Nasal cavity respiratory epithelium epithelial cell of viscerocranial mucosa (primary cell): ENCODE measurements at places on chromosomes 13 and 19. TPM values are rescaled to one million over a fixed set of nuclear protein-coding genes. Genes with fewer than 3 reads are reported as not detected.

DNAAF3 gene
- total RNA-seq, result 0.34 and 0.43 TPM in 2 replicates

OR7A5 gene
- not detected in 2 replicates for total RNA-seq

RBM26 gene
- 20.8 and 27.6 TPM in 2 replicates for total RNA-seq

SPRY2 gene
- total RNA-seq, result 7.2 and 7.6 TPM in 2 replicates

AZU1 gene
- total RNA-seq, result not detected in 2 replicates

PEAK3 gene
- total RNA-seq, result not detected in 2 replicates

IFNL3 gene
- not detected in 2 replicates for total RNA-seq

SHISA2 gene
- total RNA-seq, result under 0.01 and 2.6 TPM in 2 replicates

BLOC1S3 gene
- total RNA-seq, result 6.1 and 6.2 TPM in 2 replicates

FLT3 gene
- not detected in 2 replicates for total RNA-seq

DIRAS1 gene
- 0.34 and 0.71 TPM in 2 replicates for total RNA-seq

CYP2A7 gene
- total RNA-seq, result not detected in 2 replicates

FREM2 gene
- total RNA-seq, result under 0.01 and 0.07 TPM in 2 replicates

LRRC63 gene
- not detected in 2 replicates for total RNA-seq

SCEL gene
- total RNA-seq, result 47.2 and 60.5 TPM in 2 replicates

JAK3 gene
- 0.34 and 0.78 TPM in 2 replicates for total RNA-seq

APC2 gene
- 0.14 and 0.34 TPM in 2 replicates for total RNA-seq

CNFN gene
- 0.36 and 13.7 TPM in 2 replicates for total RNA-seq

UHRF1 gene
- total RNA-seq, result 4.4 and 7.3 TPM in 2 replicates
